ENCODE measurements at places on chromosomes 11 and 22.

DNA sequence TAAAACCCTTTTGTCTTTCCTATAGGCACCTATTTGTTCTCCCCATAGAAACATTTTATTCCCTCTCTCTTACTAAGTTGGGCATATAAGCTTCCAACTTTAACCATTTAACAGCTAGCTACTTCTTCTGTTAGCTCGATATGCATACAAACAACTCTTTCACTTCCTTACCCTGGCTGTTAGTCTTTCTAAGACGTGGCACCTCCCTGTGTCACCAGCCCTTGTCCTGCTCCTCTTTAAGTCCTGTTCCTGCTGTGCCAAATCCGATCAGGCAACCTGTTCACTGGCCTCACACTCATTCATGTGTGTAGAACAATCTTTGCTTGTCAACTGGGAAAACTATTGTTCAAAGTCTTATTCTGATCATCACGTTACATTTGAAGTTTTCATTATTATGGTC, 1376.1 kb upstream of the TENM4 start:
- no peak for DNase-seq

DNA sequence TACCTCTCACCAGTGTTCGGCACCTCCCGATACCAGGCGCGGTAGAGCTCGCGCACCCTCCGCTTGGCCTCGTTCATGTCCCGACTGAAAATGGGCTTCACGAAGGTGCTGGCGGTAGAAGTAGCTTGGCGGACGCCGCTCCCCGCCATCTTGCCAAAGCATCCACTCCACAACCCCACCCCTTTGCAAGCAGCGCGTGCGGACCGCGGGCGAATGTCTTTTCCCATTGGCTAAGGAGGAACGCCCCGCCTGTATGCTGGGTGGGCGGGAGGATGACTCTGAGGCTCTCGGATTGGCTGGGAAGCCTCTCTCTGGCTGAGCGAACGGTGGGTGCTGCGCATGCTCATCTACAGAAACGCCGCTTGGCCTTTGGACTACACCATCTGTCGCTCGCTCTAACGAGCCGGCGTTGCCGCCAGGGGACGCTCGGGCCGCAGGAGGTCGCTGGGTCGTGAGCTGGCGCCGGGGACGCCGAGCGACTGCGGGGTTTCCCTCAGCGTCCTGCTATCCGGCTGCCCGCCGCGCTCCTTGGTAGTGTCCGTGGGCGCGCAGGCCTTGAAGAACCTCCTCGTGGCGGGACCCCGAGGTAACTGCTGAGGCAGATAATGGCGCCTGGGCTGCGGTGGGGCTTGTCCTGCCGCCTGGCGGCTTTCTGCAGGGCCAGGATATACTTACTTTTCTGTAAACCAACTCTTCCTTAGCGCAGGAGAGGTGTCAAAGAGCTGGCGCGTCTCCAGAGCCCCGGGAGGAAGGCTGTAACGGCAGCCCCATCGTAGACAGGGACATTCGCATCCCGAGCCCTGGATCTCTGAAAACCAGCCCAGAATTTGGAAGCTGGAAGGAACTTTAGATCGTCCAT, at the start of gene NDUFA6:
NDUFA6 (minus strand) TSS at position 177 of the 859 bp plus-strand sequence; CDS start at position 149, 28 bp downstream.
- DNase-seq: peak; percentile 95

DNA sequence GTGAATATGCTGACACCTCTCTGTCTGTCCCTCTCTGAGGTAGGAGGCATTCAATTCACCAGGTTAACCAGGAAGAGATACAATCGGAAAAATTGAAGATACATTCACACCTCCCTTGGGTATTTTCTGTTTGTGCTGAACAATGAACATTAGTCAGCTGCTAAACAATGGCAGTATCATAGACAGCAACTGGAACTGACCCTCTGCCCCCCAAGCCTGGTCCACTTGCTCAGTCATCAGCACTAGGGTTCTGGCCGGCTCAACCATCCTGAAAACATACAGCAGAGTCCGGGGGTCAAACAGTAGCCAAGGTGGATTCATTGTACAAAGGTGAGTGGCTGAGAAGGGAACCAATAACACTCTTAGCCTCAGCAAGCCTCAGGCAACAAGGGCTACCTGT, 4.0 kb downstream of the NECTIN1 start:
- DNase-seq: no peak

- no peak for DNase-seq
Observed at GRCh38 chr11:57072640-57073039, 83.9 kb downstream of the OR5AK2 start.

DNA sequence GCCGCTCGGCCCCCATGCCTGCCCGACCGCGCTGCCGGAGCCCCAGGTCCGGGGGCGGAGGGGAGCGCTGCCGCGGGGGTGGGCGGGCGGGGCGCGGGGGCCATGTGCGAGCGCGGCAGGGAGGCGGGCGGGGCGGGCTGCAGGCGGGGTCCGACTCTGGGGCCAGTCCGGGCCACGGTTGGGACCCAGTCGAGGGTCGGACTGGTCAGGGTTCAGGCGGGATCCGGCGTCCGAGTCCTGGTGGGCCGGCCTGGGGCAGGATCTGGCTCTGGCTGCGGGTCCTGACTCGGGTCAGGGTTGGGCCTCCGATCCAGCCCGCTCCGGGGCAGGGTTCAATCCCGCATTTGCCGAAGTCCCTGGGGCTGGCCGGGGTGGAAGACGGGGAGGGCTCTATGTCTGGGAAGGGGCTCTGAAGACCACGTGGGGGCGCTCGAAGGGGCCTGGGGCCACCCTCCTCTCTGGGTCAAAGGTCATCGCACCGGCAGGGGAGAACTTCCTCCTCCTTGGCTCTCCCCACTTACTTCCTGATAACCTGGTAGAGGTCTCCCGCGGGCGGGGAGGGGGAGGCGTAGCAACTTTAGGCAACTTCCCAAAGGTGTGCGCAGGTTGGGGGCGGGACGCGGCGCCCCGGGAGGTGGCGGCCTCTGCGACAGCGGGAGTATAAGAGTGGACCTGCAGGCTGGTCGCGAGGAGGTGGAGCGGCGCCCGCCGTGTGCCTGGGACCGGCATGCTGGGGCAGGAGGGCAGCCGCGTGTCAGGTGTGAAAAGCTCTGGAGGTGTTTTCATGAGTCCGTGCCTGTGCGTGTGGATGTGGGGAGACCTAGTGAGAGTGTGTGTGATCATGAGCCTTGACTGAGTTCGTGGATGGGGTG, 603 bp downstream of the ESRRA start:
- DNase-seq: peak; percentile 49
